ENCODE measurements at places on chromosomes 3 and 15.

DNA sequence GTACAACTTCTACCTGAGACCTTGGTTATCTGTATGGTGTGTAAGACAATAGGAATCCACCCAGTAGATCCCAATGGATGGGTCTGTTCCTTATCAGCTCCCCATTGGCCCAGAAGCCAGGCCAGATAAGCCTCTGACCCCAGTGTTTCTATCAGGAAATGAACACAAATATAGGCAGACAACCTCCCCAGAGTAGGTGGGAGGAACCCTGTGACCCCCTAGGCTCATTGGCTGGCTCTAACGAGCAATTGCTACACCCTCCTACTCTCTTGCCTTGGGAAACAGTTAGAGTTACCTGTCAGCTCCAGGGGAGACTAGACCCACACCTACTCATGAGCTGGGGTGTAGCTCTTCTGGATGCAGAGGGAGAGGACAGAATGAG, 299.9 kb downstream of the UACA start:
- no peak for DNase-seq

- DNase-seq: no peak
Observed at GRCh38 chr15:63491116-63491827, 13.1 kb upstream of the USP3 start.

DNA sequence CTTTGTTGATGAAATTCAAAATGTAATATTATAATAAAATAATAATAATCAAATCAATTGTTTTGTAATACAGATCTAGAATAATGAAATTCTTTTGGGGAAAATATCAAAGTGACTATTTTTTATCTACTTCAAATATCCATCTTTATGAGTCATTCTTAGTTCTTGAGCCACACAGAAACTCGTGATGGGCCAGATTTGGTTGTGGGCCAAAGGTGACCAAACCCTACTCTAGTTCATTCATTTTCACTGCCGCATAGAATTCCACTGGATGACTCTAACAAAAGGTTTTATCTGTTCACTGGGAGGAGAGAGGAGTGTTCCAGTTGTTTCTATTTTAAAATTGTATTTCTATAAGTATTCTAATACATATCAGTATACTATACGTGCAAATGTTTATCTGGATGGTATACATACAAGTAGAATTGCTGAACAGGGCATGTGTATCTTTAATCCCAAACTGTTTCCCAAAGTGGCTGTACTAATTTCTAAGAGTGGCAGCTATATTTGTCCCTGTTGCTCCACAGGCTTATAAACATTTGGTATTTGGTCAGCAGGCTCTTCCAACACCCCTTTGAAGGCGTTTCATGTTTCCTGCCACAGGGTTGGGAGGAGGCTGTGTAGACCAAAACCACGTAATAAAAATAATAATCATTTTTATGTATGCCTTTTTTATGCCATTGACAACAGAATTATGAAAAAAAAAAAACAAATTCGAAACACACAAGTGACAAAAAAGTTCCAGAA, 7.3 kb upstream of the RTP3 start:
- DNase-seq: no peak

DNA sequence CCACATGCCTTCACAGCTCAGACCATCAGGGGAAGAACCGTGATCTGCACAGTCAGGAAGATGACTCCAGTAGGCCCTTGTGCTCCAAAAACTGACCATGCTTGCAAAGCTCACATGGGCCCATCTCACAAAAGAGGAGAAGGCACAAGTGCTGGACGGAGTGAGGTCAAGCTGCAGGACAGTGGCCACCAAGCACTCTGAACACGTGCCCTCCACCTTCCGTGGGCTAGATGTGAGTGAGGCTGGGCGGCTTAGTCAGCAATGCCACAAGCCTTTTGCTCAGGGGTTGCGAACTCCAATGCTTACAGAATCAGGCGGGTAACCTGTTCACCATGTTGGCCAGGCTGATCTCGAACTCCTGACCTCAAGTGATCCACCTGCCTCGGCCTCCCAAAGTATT, 70.9 kb downstream of the SCN5A start:
- no peak for DNase-seq

DNA sequence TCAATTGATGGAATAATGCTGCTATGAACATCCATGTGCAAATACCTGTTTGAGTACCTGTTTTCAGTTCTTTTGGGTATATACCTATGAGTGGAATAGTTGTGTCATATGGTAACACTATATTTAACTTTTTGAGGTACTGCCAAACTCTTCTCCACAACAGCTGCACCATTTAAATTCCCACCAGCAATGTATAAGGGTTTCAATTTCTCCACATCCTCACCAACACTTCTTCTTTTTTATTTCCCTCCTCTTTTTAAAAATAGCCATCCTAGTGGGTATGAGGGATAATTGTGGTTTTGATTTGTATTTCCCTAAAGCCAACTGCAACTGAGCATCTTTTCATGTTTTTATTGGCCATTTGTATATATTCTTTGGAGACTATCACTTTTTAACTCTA, 31.3 kb upstream of the ARHGEF3 start:
- DNase-seq: no peak

GRCh38 chr3:139222100-139222657, 121.6 kb upstream of the MRPS22 start:
- no peak for DNase-seq

DNA sequence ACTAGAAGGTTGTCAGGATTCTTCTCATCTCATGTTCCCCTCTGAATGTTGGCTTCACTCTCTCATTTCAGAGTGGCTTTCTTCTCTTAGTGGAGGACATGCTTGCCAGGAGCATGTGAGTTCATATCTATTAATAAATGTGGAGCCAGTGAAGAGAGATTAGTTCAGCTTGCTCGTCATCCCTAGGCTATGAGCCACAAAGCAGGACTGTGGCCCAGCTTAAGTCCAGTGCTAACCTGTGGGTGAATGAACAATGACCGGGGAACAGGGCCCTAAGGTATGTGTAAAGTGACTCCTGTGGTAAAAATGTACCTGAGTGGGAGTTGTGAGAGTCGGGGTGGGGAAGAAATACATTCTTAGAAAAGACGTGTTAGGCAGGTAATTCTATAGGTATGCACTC, 96.9 kb upstream of the TBL1XR1 start:
- no peak for DNase-seq

GRCh38 chr3:178915365-178915764, 156.2 kb downstream of the ZMAT3 start:
- DNase-seq: no peak

GRCh38 chr3:33373082-33373437, 67.1 kb downstream of the UBP1 start:
- no peak for DNase-seq

DNA sequence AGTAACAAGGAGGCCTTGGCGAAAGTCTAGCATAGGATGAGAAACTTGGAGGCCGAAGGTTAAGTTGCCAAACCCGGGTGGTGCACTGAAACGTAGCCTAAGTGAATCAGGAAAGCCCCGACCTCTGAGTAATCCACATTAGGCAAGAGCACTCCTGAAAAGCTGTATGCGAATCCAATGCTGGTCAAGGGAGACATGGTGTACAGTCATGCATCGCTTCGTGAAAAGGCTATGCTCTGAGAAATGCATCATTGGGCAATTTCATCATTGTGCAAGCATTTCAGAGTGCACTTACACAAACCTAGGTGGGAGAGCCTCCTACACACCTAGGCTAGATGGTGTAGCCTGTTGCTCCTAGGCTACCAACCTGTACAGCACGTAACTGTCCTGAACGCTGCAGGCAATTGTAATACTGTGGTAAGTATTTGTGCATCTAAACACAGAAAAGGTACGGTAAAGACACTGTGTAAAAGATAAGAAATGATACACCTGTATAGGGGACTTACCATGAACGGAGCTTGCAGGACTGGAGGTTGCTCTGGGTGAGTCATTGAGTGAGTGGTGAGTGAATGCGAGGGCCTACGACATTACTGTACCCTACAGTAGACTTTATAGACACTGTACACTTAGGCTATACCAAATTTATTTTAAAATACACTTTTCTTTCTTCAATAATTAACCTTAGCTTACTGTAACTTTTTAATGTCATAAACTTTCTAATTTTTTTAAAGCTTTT, 222.5 kb downstream of the SHQ1 start:
- DNase-seq: no peak

DNA sequence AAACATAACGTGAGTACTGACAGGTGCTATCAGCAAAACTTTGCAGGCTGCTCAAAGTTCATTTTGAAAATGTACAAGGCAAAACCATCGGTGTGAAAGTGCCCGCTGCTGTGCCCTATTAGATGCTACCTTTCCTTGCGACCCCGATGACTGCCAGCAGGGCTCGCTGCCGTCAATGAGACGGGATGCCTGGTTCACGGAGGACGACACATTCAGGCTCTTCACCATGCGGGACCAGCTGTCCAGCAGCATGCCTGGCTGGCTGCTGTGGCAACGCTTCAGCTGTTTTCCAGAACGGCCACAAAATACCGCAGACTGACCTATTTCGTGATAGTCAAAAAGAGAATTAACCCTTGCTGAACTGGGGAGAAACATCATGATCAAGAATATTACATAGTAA, 92.7 kb upstream of the OCA2 start:
- DNase-seq: no peak

GRCh38 chr3:47411696-47412452, 31.1 kb downstream of the PTPN23 start:
- DNase-seq: no peak

DNA sequence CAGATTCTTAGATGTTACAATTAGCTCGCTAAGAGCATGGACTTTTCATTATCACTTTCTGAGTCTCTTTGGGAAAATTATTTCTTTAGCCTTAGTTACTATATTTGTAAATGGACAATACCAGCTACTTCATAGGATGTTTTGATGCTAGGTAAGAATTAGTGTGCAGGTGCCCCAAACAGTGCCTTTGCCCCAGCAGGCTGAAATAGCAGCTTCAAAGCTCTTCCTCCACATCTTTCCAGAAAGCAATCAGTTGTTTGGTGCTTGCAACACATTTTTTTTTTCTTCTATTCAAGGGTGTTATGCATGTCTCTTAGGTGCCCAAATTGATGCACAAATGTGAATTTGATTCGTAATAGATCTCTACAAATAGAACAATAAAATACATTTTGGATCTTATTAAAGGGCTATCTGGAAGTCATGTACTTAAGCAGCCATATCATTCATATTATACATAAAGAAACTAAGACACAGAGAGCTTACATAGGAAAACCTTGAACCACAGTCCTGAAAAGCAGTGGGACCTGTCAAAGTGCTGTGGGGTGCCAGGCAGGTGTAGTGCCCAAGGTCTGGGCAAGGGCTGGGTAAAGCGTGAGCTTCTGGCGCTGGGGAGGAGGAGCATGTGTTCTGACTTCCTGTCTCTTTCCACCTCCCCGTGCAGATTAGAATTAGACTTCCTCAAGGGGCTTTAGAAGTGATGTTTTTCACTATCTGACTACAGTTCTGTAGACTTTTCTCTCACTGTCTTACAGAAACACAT, 62.9 kb downstream of the FNDC3B start:
- no peak for DNase-seq

- DNase-seq: no peak
Observed at GRCh38 chr3:80559701-80560100, 791.9 kb upstream of the ROBO1 start.

DNA sequence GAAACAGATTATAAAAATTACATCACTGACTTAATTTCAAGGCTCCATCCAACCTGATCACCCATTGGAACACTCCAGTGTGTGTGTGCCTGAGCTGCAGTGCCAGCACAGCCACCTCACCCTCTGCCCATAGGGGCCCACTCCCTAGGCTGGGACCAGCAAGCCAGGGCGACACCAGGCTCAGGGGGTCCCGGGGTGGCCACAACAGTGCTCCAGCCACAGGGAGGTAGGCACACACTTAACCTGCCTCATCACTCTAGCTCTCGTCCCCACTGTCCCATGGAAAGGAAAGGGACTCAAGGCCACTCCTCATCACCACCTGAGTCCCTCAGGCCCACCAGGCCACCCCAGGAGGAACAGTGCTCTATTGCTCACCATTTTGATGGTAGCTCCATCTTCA, 24.9 kb downstream of the ZXDC start:
- no peak for DNase-seq

DNA sequence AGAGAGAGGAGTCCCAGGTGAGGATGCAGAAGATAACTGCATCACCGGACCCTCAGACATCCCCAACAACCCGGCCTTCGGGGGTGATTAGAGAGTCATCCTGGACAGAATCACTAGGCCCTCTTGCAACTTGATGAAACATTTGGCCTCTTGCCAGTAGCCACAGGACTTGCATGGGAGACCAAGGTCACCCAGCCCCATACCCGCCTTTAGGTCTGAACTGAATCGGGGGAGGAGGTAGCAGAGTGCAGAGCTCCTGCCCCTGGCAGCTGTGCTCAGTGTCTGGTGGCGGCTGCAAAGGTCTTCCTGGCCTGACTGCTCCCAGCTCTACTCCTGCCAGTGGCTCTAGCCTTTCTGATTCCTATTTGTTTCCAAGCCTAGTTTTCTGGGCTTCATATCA, 12.4 kb downstream of the PIF1 start:
- DNase-seq: no peak

- DNase-seq: no peak
Observed at GRCh38 chr3:9749296-9749644, 482 bp upstream of the OGG1 start.

GRCh38 chr3:15440891-15441290, 13.5 kb downstream of the EAF1 start:
- no peak for DNase-seq

DNA sequence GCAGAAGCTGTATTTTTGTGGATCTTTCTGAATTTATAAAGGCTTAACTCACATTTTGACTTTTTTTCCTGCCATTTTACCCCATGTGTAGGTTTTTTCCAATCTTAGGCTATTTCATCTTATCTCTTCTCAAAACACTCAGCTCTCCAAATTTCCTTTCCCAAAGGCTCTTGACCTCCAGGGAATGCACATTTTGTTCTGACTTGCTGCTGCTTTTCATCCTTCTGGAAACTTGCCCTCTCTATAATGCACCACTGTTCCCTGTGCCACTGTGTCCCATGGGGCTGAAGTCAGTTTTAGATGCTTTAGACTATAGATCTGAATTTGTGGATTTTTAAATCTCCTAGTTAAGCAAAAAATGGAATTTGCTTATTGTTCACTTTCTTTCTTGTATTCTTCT, 9.1 kb downstream of the PYDC2 start:
- DNase-seq: no peak

DNA sequence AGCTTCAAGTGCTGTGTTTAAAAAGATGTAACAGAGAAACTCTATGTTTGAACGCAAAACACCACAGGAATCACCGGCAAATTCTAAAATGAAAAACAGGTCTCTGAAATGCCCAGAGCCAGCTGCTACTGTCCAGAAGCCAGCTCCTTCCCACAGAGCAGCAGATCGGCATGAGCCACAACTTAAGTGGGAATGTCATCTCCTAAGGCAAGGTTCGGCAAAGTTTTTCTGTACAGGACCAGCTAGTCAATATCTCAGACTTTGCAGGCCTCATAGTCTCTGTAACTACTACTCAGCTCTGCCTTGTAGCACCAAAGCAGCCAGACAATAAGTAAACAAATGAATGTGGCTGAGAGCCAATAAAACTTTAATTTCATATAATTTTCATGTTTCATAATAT, 4.9 kb downstream of the PLOD2 start:
- DNase-seq: no peak

DNA sequence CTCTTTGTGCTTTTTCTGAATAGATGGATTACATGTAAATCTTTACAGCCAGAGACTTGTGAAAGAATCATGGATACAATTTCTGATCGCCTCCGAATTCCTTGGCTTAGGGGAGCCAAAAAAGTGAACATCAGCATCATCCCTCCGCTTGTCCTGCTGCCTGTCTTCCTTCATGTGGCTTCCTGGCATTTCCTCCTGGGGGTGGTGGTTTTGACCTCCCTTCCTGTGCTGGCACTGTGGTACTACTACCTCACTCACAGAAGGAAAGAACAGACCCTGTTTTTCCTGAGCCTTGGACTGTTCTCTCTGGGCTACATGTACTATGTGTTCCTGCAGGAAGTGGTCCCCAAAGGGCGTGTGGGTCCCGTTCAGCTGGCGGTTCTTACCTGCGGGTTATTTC, 5.9 kb downstream of the ZDHHC23 start:
- no peak for DNase-seq
